ENCODE measurements at places on chromosomes 12 and 14. TPM values are rescaled to one million over a fixed set of nuclear protein-coding genes. Genes with fewer than 3 reads are reported as not detected.

DNA sequence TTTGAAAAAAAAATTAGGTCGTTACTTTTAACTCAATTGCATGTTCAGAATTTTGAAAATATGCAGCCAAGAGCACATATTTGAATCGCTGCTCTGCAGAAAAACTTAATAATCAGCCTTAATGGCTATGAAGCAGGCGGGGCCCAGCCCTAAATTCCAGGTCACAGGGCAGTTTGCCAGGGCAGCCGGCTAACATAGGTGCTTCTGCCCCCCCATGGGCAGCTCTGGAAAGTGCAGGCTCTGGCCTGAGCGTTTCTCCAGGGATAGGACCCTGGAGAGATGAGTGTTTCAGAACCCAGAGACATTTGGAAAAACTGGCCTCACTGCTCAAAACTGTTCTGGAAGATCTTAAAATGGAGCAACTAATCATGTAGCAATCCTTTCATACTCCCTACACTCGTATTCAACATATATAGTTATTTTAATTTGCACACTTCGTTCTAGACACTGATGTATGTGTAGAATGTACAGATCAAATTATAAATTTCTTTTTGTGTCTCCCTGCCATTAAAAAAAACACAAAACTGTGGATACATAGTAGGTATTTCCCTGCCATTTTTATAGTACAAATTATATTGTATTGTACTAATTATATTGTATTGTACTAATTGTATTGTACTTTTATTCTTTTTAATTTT, 26.0 kb upstream of the PTGR2 start:
- H3K4me1 ChIP-seq = peaks cover 21% of the 10 kb centered on the region
- H3K4me3 ChIP-seq = no peak overlapping the region
- H3K27ac ChIP-seq = no peak overlapping the region

DNA sequence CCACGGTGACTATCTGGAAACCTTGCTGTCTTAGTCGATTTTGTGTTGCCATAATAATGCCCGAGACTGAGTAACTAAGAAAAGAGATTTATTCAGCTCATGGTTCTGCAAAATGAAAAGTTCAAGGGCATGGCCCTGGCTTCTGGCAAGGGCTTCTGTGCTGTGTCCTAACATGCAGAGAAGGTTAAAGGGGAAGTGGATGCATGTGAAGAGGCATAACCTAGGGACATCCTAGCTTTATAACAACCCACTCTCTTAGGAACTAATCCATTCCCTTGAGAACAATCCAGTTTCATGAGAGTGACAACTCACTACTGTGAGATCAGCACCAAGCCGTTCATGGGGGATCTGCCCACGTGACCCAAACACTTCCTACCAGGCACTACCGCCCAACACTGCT, 11.5 kb downstream of the FLVCR2 start:
- no peaks in the 10 kb centered on the region for H3K36me3 ChIP-seq
- H3K27me3 ChIP-seq = peaks cover 6% of the 10 kb centered on the region
- H3K4me3 ChIP-seq = no peak overlapping the region
- no peak overlapping the region for H3K27ac ChIP-seq
- no peak for DNase-seq

GRCh38 chr12:52480073-52480472, 6.5 kb upstream of the KRT6C start:
- no peak for DNase-seq
- H3K36me3 ChIP-seq = no peaks in the 10 kb centered on the region
- no peaks in the 10 kb centered on the region for H3K4me1 ChIP-seq
- no peak overlapping the region for H3K4me3 ChIP-seq
- H3K27me3 ChIP-seq = peaks cover 50% of the 10 kb centered on the region

DNA sequence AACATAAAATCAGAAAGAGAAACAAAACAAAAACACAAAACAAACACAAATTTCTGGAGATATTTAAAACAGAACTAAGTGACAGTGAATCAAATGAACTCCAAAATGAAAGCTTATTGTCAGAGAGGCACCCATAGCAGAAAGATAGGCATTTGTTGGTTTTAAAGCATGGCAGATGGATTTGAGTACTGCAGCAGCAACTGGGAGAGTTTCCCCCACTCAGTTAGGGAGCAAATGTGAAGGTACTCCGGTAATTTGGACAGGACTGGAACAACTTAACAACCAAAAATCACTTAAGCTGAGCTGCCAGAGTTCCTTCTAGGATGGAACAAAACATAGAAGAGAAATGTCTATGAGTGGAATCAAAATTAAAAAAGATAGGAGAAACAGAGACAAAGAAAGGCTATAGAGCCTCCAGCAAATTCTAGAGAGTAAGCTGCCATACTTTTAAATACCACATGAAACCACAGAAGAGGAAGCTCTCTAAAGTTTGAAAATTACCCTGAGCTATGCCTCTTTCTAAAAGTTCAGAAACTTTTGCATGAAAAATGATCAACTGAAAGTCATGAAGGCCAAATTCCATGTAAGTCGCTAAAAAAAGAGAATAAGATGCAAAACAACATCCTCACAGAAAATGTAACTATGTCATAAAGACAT, 1248.3 kb upstream of the USP15 start:
- no peaks in the 10 kb centered on the region for H3K36me3 ChIP-seq
- no peaks in the 10 kb centered on the region for H3K27me3 ChIP-seq
- H3K27ac ChIP-seq = no peak overlapping the region
- DNase-seq = no peak
- no peak overlapping the region for H3K4me3 ChIP-seq

GRCh38 chr14:59511916-59512575, 27.7 kb downstream of the JKAMP start:
- H3K4me1 ChIP-seq = no peaks in the 10 kb centered on the region
- peaks cover 23% of the 10 kb centered on the region for H3K27me3 ChIP-seq
- H3K4me3 ChIP-seq = no peak overlapping the region

The SLCO1B1 gene
- not detected for total RNA-seq

The GUCY2C gene
- not detected for total RNA-seq

The PLEKHD1 gene
- 0.13 TPM for total RNA-seq

The DNAAF2 gene
- total RNA-seq = 9.3 TPM

The SERPINA6 gene
- total RNA-seq = not detected

The LYSET gene
- 10.6 TPM for total RNA-seq

The GNB3 gene
- total RNA-seq = 0.08 TPM

The SIRT4 gene
- total RNA-seq = 1.2 TPM

Data from activated CD8-positive, alpha-beta T cell treated with anti-CD3 and anti-CD28 coated beads, Interleukin-2, amount 10 ng/mL, durations not matched to agents 7 days and 5 days (primary cell).